Mucosa of gallbladder (tissue), 1 donor: ENCODE measurements at places on chromosomes 4 and X. TPM values are rescaled to one million over a fixed set of nuclear protein-coding genes. Genes with fewer than 3 reads are reported as not detected.

DNA sequence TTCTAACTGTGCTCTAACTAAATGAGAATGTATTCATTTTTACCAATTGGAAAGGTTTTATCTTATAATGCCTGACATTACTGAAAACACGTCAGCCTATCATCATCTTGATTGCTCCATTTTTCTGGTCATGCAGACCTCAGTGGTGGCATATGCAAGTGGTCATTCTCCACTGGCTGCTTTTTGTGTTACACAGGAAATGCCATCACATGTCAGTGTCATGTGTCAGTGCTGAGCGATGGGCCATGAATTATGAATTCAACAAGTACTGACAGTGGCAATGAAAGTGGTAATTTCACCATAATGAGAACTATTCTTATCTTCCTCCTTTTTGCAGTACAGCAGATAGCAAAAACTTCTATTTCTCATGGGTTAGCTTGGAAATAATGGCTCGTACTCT, 190.5 kb downstream of the PACRGL start:
- no peak for DNase-seq

DNA sequence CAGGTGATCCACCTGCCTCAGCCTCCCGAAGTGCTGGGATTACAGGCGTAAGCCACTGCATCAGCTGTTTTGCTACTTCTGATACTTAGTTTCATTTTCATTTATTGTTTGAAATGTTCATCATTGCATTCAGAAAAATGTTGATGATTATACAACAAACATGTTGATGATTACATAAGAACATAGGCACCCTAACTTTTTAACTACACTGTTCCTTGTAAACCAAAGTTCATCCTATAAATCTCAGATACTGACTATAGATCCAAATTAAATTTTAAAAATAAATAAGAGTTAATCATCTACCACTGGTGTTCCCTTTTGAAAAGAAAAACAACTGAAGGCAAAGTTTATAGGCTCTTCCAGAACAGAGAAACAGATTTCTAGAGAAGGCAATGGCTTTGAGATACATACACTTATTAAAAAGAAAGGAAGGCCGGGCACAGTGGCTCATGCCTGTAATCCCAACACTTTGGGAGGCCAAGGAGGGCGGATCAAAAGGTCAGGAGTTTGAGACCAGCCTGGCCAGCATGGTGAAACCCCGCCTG, 23.4 kb downstream of the TRIM75 start:
- no peak for DNase-seq

The SPATA4 gene
- 0.29 TPM for total RNA-seq

The SFRP2 gene
- total RNA-seq, result 34.0 TPM

DNA sequence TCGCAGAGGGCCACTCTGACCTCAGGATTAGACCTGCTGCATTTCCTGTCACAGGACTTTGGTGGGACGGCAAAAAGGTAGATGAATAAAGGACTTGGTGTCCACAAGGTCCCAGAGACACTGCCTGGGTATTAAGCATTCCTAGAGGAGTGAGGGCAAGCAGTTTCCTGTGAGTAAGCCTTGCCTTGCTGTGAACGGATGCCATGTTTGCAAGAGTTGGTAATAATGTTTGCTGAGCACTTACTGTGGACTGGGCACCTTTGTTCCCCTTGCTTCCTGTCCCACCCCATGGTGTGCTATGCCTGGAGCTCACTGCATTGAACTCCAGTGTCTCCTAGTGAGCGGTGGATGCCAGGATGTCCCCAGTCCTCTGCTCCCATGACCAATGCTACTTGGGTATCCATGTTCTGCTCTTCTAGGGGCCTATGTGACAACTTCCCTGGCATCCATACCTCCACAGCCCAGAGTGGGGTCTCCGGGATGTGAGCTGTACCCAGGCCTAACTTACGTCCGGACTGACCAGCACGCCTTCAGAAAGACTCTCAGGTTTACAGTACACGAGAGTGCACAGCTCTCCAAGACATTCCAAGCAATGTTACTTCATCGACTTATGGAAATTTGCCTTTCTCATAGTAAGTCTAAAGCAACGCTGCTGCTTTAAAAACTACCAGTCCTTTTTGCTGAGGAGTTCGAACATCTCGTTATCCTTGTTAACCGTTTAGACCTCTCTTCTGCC, 95.5 kb upstream of the MSX1 start:
- no peak for DNase-seq

- peak; percentile 51 for DNase-seq
These were observed 38.4 kb downstream of the SAGE1 start for GRCh38 chrX:135931644-135932487.

DNA sequence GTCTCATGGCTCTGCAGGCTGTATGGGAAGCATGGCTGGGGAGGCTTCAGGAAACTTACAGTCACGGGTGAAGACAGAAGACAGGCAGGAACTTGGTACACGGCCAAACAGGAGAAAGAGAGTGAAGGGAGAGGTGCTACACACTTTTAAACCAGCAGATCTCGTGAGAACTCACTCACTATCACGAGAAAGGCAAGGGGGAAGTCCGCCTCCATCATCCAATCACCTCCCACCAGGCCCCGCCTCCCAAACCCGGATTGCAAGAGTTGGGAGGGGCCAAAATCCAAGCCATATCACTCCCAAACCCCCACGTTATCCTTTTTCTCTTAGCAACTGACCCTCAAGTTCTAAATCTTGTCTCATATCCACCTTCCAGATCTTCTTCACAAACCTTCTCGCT, 1710.5 kb upstream of the TENM3 start:
- no peak for DNase-seq

The ZFYVE28 gene
- 31.1 TPM for total RNA-seq

- no peak for DNase-seq
These were observed 18.2 kb downstream of the MRPL1 start for GRCh38 chr4:77880784-77881183.

DNA sequence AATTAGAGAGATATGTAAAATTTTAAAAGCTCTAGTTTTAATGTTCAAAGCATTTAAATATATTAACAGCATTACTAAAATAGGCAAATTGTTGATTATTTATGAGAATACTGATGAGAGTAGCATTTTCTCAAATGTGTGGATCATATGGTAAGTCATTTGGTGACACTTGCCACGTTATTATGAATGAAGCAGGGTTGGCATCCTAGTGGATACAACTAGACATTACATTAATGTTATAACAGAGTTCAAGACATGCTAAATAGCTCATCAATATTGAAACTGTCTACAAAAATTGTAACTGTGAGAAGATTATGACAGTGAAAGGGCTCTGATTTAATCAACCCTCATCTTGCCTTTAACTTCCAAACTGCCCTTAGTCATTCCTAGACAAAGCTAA, 171.1 kb downstream of the PDGFC start:
- no peak for DNase-seq

The ERCC6L gene
- total RNA-seq, result 0.23 TPM

The MAOA gene
- 126 TPM for total RNA-seq

- DNase-seq, result peak; percentile 47
These were observed 734 bp upstream of the GALNT7 start for GRCh38 chr4:173167758-173168395.

DNA sequence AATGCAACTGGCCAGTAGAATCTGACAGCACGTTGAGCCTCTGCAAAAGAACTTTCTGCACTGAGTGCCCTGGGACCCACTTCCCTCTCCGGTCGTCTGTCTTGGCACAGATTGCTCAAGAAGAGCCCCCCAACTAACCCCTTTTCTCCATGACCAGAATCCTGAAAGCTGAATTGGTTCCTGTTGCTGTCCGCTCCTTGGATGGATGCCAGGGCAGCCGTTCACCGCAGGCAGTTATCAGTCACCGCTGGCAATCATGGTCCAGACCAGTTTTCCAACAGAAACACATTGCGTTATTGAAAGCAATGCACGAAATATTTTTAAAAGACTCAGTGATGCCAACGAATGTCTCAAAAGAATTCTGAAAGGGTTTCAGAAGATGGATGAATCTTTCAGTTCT, 733.7 kb upstream of the FRG1 start:
- no peak for DNase-seq

The ZNF182 gene
- 5.0 TPM for total RNA-seq

The ERAS gene
- not detected for total RNA-seq

The BCORL1 gene
- total RNA-seq, result 12.4 TPM

The TMPRSS11A gene
- not detected for total RNA-seq

- no peak for DNase-seq
These were observed 66.3 kb downstream of the N4BP2 start for GRCh38 chr4:40122941-40123340.

DNA sequence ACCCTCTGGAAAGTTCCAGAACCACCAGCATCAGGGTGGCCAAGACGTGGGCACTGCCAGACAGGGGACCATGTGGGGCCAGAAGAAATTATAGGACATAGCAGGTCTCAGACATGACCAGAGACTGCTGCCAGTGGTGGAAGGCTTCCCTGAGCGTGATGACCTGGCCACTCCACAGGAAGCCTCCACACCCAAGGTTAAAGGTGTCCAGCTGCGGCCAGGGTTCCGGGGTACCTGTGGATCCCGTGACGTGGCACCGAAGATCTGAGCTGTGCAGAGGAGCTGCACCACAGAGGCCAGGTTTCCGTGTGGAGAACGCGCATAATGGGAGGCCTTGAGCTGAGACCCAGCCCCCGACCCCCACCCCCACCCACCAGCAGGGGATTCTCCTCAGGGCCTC, 16.4 kb upstream of the CTBP1 start:
- DNase-seq, result no peak

The NWD2 gene
- total RNA-seq, result 0.09 TPM

GRCh38 chrX:20217271-20217670, 49.4 kb downstream of the RPS6KA3 start:
- DNase-seq, result no peak

DNA sequence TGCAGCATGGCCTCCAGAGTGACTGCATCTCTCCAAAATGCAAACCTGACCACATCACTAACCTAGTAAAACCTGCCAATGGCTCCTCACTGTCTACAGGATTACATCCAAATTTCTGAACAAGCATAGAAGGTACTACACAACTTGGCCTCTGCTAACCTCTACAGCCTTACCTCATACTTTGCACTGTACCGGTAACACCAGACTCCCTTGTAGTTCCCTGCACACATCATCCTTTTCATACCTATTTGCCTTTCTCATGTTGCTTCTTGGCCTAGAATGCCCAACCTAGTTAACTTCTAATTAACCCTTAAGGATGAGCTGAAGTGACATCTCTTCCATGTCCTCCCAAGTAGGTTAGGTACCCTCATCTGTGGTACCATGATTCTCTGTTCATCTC, 33.4 kb upstream of the KCNE5 start:
- no peak for DNase-seq

DNA sequence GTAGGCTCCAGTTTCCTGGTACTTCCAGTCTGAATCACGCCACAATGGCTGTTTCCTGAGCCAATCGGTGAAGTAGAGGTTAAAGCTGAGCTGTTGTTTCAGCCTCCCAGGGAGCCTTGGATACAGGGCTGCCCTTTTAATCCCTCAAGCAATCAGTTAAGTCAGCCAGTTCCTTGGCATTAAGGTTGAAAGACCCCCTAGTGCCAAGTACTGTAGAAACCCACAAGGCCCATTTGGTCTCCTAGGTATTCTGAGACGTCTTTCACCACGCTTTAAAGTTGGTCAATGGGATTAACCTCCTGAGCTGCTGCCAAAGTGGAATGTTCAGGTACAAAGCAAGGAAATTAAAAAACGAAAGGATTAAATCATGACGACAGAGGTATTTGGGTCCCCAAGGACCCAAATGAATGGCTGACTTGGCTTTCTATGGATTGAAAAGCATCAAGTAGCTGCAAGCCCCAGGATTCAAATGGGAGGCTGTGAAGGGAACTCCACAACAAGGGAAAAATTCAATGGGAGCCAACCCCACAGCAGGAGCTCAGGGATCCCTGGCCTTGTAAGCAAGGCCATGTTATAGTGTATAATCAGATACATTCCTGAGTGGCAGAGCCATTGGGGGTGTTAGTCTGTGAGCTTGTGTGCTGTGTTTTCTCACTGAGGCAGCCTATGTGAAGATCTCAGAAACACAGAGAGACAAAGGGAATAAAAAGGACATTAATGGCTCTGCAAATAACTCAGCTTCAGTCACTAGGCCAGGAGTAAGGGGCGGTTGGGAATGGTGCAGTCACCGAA, 86.0 kb downstream of the ATG4A start:
- no peak for DNase-seq

DNA sequence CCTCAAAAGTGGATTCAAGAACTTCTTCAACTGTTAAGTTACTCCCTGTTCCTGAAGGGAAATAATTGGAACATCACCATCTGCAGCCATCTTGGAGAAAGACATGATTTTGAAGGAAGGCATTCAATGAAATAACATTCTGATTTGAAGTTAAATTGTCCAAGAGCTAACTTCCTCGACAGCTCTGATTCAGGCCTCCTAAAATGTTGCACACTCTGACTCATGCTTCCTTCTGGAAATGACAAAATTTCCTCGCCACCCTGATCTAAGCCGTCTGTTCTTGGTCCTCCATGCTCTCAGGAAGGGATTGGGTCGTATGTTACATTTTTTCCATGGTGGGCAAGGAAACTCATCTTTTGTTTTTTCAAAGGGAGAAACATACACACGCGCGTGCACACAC, 496.9 kb upstream of the DIPK2B start:
- DNase-seq, result no peak
